Fibroblast of skin of right biceps (primary cell): ENCODE measurements at places on chromosomes 16 and 17.

- DNase-seq: no peak
These were observed 486 bp downstream of the SYT17 start for GRCh38 chr16:19168371-19169081.

DNA sequence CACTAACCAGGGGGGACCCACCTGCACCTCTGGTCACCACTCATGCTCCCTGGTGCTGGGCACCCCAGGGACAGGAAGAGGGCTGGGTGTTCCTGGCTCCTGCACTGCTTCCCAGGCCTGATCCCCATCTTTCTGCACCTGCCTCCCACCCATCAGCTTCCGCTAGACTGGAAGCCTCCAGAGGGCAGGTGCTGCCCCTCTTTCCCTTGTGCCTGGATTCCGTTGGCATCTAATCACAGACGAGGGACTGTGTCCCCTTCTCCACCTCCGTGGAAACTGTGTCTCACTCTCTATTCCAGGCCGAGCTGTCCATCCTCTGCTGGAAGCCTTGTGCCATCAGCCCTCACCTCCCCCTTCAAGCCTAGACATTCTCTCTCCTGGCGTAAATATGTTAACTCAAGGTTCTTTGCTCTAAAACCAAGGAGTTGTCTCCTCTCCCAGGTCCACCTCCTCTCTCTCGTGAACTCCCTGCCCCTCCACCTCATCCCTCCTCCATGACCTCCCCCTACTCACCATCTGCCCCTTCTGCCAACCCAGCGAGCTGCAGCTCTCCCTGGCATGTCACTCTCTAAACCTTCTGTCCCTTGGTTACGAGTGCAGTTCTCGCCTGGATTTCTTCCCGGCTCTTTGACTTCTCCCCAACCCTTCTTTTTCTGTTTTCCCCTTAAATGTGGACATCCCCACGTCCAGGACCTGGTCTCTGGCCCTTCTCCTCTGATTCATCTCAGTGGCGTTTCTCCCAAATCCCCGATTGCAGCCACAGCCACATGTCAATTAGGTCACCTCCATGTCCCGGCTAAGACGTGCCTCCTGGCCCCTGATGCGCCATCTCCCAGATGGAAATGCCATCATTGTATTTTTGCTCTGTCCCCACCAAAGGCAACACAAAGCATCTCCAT lies 107.7 kb downstream of the SEC14L1 start:
- DNase-seq: no peak

DNA sequence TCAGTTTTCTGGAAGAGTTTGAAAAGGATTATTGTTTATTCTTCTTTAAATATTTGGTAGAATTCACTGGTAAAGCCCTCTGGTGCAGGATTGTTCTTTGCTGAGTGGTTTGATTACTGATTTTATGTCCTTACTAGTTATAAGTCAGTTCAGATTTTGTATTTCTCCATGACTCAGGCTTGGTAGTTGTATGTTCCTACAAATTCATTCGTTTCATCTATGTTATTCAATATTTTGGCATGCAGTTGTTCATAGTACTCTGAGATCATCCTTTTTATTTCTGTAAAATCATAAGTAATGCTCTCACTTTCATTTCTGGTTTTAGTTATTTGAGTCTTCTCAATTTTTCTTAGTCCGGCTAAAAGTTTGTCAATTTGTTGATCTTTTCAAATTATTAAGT lies 58.1 kb upstream of the CRYM start:
- peak; percentile 12 for DNase-seq

GRCh38 chr17:77027271-77027889 lies 113.4 kb upstream of the SEC14L1 start:
- DNase-seq: no peak

DNA sequence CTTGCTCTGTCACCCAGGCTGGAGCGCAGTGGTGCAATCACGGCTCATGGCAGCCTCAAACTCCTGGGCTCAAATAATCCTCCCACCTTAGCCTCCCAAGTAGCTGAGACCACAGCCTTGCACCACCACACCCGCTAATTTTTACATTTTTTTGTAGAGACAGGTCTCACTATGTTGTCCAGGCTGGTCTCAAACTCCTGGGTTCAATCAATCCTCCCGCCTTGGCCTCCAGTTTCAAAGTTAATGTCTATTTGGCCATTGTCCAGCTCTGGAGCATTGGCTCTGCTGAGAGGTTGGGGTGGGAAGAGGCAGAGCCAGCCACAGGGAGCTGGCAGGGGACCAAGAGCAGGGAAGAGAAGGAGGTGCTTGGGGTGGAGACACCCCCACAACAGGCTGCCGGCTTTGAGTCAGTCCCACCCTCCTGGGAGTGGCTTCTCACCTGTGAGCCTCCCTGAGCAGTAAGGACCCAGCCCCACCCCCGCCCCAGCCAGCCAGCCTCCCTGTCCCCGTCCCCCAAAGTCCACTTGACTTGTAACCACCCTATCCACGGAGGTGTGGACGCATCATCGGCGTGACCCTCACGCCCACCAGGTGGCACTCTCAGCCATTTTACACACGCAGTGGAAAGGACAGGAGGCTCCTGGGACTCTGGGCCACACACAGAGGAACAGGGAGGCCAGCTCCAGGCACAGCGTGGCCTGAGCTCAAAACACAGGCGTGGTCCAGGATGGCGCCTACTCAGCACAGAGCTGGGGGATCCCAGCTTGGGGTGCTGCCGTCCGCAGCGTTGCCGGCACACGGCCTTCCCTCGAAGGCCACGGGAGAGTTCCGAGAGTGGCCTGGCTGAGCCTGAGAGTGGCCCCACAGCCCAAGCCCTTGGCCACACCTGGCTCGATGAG lies 22.8 kb upstream of the PVALEF start:
- peak; percentile 65 for DNase-seq

GRCh38 chr16:79451196-79451816 lies 149.2 kb downstream of the MAF start:
- DNase-seq: no peak
